ENCODE measurements at places on chromosomes 1 and 21. TPM values are rescaled to one million over a fixed set of nuclear protein-coding genes. Genes with fewer than 3 reads are reported as not detected.

GRCh38 chr1:182622901-182623528 lies 18.8 kb upstream of the RGS16 start:
- no peaks in the 10 kb centered on the region for H3K4me1 ChIP-seq
- H3K4me3 ChIP-seq, result no peak overlapping the region
- H3K27ac ChIP-seq, result no peak overlapping the region
- H3K27me3 ChIP-seq, result no peaks in the 10 kb centered on the region

GRCh38 chr1:56135864-56136147 lies 443.6 kb downstream of the PLPP3 start:
- H3K27me3 ChIP-seq, result no peaks in the 10 kb centered on the region
- DNase-seq, result no peak
- H3K4me1 ChIP-seq, result peaks cover 4% of the 10 kb centered on the region
- no peak overlapping the region for H3K4me3 ChIP-seq
- H3K36me3 ChIP-seq, result no peaks in the 10 kb centered on the region

DNA sequence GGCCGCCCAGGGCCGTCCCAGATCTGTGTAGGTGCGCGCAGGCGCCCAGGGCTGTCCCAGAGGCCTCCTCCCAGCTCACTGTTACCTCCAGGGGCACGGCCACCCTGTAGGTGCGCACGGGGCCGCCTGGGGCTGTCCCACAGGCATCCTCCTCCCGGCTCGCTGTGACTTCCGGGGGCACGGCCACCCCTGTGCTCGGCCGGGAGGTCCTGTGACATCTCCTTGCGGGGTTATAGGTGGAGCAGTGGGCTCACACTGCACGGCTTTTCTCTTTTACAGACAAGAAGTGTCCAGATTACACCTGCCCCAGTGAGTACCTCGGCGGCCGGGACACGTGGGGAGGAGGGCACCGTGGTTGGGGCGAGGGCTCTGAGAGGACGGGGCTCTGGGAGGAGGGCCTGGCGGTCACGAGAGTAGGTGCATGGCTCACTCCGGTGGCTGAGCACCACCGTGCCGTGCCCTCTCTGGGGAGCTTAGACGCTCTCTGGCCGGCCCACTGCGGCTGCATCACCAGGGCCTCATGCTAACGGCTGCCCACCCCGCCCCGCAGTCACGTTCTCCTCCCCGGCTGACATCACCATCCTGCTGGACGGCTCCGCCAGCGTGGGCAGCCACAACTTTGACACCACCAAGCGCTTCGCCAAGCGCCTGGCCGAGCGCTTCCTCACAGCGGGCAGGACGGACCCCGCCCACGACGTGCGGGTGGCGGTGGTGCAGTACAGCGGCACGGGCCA lies 21.4 kb downstream of the COL6A1 start:
- H3K27ac ChIP-seq, result no peak overlapping the region
- H3K36me3 ChIP-seq, result no peaks in the 10 kb centered on the region
- no peak overlapping the region for H3K4me3 ChIP-seq
- DNase-seq, result no peak

DNA sequence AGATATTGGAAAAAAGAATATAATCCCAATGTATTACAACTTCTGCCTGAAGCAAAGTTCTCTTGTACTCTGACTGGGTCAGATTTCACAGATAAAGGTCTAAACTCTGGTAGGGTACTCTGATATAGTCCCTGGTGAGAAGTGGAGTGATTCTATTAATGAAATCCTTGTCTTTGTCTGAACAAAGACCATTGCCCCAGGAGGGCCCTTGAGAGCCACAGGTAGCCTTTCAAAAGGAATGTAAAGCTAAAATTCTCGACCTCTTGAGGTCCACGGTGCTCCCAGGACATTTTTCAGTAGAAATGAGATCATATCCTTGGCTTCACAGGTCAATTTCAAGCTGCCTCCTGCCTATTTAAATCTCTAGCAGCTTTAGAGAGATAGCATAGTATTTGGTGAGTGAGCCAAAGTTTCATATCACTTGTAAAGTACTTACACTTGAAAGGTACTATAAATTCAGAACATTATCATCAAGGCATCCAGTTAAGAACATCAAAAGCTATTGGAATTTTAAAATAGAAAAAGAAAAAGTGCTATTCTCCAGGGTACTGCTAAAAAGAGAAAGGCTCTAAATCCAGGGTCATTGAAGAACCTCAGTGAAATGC lies 10.1 kb downstream of the TNNI3K start:
- DNase-seq, result no peak
- no peaks in the 10 kb centered on the region for H3K4me1 ChIP-seq
- no peaks in the 10 kb centered on the region for H3K36me3 ChIP-seq
- no peak overlapping the region for H3K27ac ChIP-seq

DNA sequence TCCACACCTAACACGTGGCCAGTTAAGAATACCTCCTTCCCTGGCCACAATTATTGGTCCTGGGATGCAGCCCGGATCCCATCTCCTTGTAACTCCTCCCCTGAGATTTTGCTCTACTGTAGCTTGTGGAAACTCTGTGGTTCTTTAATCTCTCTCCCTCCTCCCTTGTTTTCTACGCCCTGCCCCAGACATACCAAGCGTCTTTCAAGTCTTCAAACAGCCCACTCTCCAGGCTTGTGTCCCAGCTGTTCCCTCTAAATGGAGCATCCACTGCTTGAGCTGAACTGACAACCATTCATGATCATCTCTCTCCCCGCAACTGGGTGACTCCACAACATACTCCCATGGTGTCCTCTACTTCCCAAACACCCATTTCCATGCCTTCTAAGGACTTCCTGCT lies 111.6 kb downstream of the SIPA1L2 start:
- no peaks in the 10 kb centered on the region for H3K36me3 ChIP-seq
- no peak for DNase-seq
- no peak overlapping the region for H3K27ac ChIP-seq
- H3K4me1 ChIP-seq, result no peaks in the 10 kb centered on the region
- H3K27me3 ChIP-seq, result no peaks in the 10 kb centered on the region

Gene RIMKLA
- total RNA-seq, result 4.0 TPM

Gene S100A7
- not detected for total RNA-seq

All from adrenal gland (tissue), 19 donors.